ENCODE measurements at places on chromosomes 6 and 20.
A peak's percentile ranks its signal among the peaks of the same experiment; 100 is the strongest.

DNA sequence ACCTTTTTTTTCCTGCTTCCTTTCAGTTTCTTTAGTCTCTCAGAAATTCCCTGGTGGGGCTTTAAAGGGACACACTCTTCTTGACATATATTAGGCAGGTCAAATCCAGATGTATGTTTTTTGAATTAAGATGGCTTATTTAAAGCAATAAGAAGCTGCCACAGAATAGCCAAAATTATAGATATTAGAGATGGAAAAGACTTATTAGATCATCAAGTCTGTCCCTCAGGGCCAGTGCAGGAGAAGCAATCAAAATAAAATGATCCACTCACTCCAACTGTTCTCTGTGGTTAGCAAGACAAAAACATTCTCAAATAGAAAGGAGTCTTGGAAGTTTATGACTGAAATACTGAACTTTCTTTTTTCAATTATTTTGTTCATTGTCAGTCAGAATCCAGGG, 462.8 kb downstream of the CDC5L start:
- no peak for DNase-seq

DNA sequence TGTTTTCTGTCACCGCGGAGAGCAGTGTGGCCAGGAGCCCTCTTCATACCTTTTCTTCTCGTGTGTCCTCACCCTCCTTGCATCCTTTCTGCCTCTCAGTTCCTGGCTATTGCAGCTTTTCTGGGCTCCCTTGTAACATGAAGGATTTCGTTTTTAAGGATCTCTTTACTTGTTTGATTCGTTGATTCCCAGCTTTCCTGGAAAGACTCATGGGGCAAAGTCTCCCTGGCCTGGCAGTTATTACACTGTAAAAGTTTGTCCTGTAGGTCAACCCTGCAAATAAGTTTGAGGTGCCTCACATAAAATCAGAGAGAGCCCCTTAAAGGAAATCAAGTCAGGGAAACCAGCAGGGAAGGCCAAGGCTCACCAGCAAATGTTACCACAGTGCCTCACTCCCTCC, 70.1 kb downstream of the ISM1 start:
- no peak for DNase-seq

- peak; percentile 65 for DNase-seq
These were observed 11.9 kb upstream of the KIAA1755 start for GRCh38 chr20:38272398-38272797.

- no peak for DNase-seq
These were observed 229.3 kb downstream of the QKI start for GRCh38 chr6:163643866-163644265.

DNA sequence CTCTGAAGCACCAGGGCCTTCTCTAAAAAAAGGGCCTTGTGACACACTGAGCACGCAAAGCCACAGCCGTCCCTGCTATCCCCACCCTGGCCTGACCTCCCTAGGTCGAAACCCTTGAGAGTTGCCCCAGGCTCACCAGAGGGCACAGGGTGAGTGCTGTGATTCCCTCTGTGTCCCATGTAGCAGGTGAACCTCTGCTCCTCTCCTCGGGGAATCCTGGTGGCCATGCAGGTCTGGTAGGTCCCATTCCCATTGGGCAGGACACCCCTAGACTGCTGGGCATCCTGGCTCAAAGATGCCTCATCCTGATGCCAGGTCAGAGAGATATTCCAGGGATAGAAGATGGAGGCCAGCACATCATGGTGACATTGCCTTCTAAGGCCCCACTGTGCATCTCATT, 20.9 kb downstream of the HLA-F start:
- DNase-seq, result no peak

GRCh38 chr6:159047891-159048685, 3.3 kb upstream of the TAGAP start:
- no peak for DNase-seq

GRCh38 chr6:113630738-113631535, 226.2 kb upstream of the MARCKS start:
- peak; percentile 73 for DNase-seq

DNA sequence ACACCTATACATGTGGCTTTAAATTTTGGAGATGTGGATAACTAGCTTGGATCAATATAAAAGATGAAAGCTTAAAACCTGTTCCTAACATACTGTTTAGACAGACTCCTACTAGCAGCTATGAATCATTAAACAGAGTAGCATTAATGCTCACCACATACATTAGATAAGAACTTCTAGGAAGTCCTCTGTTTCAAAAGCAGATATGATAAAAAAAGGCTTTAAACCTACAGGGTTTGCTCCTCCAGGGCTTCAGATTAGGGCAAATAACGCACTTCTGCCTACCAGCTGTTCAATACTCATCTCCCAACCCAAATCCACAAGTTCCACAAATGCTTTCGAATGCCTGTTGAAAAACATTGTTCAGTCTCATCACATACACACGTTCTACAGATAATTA, 1.5 kb downstream of the REPS1 start:
- peak; percentile 38 for DNase-seq

DNA sequence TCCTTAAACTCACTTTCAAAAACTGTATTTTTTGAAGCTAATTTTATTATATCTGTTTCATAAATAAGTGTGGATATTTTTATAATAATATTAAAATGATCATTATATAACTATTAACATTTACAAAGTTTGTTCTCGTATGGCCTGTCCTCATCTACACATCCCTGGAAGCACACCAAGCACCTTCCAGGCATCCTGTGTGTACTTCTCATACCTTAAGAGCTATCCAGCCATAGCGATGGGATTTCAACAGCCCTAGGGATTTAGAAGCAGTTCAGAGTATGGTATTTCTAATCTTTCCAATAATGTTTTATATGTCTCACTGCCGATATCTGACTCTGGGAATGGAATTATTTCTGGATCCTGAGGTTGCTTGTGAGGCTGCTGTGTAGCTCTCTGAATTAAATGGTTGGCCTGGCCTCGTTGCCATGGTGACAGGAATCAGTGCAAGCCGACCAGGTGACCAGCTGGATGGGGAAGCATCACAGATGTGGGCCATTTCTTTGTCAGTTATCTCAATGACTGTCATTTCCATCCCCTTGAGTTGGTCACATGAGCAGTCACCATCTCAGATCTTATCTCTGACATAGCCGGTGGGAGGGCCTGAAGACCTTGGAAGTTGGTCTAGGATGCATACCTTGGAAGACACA, 265.2 kb upstream of the RIN2 start:
- no peak for DNase-seq

DNA sequence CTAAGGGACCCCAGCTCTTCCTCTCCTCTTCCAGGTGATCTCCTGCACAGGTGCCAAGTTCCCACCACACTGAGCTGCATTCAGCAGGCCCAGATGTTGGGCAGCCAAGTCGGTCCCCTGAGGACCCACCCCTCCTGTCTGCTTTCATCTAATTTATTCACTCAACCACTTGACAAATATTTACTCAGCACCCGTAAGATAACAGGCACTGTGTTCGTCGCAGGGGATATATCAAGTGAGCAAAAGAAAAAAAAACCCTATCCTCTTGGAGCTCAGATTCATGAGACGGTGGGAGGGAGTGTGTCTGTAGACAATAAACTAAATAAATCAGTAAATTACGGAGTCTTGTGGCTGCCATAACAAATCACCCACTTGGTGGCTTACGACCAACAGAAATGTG, 143.6 kb downstream of the MRPL14 start:
- DNase-seq, result no peak

DNA sequence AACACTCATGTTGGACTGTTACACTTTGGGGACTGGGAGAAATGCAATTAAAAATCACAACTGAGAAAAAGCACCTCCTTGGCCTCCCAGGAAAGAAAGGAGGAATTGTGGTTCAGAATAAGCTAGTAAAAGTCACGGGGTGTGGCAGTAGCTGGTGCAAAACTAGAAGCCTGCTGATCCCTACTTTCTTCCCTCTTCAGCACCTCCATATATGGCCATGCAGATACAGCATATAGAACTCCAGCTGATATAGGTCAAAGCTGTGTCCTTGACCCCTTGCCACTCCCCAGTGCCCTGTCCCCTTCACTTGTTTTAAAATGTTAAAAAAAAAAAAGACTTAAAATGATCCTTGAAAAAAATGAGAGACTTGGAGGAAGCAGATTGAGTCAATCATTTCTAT, 5.5 kb upstream of the FLRT3 start:
- no peak for DNase-seq

- no peak for DNase-seq
These were observed 37.9 kb downstream of the SYNDIG1 start for GRCh38 chr20:24507182-24507853.

- DNase-seq, result peak; percentile 91
These were observed 129.9 kb downstream of the EYA2 start for GRCh38 chr20:47024461-47024937.

DNA sequence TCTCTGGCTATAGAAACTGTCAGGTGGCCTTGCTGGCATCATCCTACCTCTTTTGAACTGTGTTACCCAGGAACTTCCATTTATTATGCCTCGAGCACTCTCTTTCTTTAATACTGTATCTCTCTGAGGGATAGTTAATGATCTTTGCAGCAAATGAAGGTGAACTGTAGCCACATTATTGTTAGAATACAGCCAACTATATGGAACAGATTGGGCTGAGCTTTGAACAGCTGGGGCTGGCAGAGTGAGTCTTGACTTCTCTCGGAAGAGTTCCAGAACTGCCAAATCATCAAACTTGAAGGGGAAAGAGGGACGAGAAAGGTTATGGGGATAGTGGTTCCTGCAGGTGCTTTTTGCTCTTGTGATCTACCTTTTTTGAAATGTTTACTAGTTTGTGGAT, 237.7 kb downstream of the PRL start:
- no peak for DNase-seq

DNA sequence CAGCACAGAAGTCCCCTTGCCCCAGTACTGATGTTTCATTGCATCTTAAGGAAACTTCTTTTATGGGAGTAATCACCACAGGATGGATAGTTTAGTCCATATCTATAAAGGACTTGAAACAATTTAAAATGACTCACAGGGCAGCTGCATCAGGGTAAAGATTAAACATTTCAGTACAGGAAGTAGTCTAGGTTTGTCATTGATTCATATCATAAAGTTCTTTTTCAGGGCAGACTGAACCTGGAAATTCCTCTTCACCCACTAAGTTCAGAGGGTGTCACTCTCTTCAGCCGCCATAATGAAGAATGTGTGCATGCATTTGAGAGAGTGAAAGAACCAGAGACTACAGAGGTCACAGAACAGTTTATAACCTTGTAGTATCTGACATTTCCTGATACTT, 296.3 kb upstream of the JAG1 start:
- no peak for DNase-seq

- no peak for DNase-seq
These were observed 37.6 kb downstream of the QRSL1 start for GRCh38 chr6:106667022-106667402.

DNA sequence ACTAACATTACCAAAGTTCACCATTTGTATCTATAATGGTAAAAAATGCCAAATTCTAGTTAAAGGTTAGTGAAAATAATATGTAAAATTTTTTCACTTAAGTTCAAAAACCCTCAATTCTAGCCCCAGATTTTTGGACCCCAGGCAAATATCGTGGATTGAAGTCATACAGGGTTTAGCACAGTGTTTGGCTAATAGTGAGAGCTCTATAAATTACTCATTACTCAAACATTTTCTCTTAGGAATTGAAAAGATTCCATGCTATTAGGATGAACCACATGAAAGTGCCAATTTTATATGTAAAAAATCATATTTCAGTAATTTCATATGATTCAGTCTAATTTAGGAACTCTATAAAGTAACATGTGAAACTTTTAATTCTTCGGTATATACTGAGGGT, 170.3 kb upstream of the PREP start:
- no peak for DNase-seq

DNA sequence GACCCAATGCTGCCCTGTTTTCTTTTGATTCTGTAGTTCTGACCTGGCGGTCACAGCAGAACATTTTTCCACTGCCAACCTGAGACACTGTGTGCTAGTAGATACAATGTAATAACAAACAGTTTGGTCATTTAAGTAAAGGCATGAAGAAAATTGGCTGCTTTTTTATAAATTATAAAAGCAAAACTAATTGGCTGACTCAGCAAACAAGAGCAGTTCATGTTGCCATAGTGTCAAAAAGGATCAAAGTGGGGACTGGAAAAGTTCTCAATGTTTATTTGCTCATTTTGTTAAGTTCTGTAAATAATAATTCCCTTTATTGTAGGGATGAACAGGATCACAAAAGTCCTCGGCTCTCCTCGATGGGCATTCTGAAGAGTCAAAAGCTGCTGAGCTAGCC, 599.5 kb downstream of the PKHD1 start:
- no peak for DNase-seq

GRCh38 chr20:17109307-17109706, 117.5 kb upstream of the PCSK2 start:
- DNase-seq, result no peak

DNA sequence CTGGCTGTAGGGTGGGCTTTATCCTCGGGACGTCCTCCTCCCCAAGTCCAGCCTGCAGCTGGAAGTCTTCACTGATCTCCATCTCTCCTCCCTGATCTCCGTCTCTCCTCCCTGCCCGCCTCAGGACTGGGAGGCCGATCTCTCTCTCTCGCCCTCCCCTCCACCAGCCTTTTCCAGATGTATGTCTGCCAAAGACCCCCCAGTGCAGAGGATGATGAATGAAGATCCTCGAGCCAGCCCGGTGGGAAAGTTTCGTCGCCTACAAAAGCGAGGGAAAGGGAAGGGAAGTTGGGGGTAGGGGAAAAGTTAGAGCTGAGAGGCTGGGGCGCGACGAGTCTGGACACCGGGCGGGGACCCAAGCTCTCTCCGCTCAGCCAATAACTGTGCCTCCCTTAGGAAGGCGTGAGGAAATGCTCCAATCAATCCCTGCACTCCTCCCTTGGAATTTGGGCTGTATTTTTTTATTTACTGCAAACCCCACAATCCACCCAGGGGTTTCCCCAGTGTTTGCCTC, 595 bp upstream of the SRF start:
- peak; percentile 94 for DNase-seq

GRCh38 chr6:163392533-163392932, 22.0 kb upstream of the QKI start:
- peak; percentile 82 for DNase-seq

Data from adipocyte (in vitro differentiated cells).